ENCODE measurements at places on chromosomes 6 and 20.
A peak's percentile ranks its signal among the peaks of the same experiment; 100 is the strongest.

GRCh38 chr6:166778776-166779175 is 151.7 kb upstream of the RPS6KA2 start:
- no peak for DNase-seq

DNA sequence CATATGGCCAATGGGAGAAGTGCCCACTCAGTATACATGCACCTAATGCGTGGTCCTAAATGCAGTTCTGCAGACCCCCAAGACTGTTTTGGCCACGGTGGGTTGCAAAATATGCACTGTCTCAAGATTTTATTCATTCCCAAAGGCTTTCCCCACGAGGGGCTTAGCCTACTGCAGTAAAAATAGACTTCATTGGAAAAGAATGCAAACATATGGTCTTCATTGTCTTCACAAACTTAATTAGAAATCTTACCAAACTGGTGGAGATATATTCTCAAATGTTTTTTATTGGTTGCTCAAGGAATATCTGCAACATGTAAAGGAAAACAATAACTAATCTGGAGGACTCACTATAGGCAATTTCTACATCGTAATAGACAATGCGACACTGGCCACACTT is 31.6 kb upstream of the PRL start:
- no peak for DNase-seq

DNA sequence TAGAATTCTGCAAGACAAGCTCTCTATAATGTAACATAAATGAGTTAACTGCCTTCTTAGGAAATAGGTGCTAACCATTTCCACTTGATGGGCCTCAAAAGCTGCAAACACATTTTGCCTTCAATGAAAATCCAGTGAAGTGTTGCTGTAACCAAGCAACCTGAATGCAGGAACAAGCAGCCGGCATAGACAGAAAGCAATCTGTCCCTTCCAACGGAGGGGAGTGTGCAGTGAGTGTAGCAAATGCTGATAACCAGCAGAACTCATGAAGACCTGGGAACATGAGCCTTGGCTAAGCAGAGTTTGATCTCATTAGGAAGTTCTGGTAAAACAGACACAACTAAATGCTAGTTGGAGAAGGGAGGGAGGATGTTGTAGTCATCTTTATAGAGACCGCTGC is 697.8 kb downstream of the KIF16B start:
- DNase-seq: no peak

- no peak for DNase-seq
Observed at GRCh38 chr6:124190256-124190655, 386.6 kb downstream of the NKAIN2 start.

DNA sequence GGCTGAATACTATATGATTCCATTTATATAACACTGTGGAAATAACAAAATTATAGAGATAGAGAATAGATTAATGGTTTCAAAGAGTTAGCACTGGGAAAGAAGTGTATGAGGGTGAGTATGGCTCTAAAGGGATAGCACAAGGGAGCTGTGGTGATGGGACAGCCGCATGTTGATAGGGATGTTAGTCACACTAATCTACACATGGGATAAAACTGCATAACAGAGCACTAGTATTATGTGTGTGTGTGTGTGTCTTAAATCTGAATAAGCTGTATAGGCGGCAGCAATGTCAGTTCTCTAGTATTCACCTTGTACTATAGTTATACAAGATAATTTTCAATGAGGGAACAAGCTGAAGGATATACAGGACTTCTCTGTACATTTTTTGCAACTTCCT is 5.8 kb downstream of the CGA start:
- DNase-seq: no peak

- DNase-seq: no peak
Observed at GRCh38 chr6:25675167-25675566, 23.2 kb downstream of the SCGN start.

- DNase-seq: no peak
Observed at GRCh38 chr6:85464260-85464644, 14.4 kb downstream of the NT5E start.

DNA sequence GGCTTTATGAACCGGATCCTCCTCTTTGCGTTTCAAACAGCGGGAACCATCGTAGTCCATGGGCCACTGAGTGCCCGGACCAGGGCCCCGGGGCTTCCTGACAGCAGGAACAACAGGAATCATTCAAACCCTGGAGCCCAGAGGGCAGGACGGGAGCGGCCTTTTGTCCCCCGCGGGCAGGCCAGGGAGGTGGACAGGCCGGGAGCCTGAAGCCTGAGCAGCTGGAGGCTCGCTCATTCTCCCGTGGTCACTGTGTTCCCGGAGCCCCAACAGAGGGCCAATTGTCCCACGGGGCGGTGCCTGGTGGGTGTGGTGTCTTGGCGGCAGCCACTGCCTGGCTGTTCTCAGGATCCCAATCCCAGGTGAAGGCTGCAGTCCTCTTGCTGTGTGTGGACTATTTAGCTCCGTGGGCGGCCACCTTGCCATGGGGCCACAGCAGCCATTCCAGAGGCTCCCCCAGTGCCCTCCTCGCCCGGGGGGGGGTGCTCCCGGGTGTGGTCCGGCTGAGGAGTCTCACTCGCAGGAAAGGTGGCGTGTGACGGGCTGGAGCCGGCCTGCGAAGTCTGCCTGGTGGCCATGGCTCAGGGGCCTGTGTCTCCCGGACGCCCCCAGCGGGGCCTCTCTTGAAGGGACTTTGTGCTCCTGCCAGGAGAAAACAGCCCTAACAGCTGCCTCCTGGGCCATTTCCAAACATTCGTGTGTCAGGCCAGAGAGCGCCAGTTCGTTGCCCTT is 77.2 kb upstream of the BHLHE23 start:
- no peak for DNase-seq

DNA sequence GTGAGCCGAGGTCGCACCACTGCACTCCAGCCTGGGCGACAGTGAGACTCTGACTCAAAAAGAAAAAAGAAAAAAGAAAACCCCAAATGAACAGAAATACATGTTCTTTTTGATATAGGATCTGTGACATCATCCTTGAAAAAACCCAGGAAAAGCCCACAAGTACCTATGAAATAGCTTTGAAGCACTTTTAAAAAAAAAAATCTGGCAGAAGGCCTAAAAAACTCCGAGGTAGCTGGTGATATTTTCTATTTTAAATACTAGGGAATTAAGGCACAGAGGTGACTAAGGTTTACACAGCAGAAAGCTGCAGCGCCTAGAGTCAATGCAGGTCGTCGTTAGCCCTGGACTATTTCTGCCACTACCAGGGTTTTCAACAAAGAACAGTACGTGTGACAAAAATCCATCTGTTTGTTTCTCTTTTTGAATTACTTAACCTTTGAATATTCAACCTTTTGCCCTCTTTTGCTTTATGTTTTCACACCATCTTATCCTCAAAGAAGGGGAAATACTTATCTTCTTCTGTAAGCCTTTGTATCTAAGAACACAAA is 39.4 kb upstream of the EEF1A1 start:
- no peak for DNase-seq

- peak; percentile 47 for DNase-seq
Observed at GRCh38 chr6:31736021-31736767, at the start of gene CLIC1. Gene CLIC1, minus strand, starts transcription at chr6:31736530. Its CDS starts 230 bp downstream, at chr6:31736300.

GRCh38 chr20:61682996-61683681 is 382.5 kb downstream of the TAF4 start:
- DNase-seq: no peak

- no peak for DNase-seq
Observed at GRCh38 chr6:71478834-71479541, 190.4 kb downstream of the OGFRL1 start.

DNA sequence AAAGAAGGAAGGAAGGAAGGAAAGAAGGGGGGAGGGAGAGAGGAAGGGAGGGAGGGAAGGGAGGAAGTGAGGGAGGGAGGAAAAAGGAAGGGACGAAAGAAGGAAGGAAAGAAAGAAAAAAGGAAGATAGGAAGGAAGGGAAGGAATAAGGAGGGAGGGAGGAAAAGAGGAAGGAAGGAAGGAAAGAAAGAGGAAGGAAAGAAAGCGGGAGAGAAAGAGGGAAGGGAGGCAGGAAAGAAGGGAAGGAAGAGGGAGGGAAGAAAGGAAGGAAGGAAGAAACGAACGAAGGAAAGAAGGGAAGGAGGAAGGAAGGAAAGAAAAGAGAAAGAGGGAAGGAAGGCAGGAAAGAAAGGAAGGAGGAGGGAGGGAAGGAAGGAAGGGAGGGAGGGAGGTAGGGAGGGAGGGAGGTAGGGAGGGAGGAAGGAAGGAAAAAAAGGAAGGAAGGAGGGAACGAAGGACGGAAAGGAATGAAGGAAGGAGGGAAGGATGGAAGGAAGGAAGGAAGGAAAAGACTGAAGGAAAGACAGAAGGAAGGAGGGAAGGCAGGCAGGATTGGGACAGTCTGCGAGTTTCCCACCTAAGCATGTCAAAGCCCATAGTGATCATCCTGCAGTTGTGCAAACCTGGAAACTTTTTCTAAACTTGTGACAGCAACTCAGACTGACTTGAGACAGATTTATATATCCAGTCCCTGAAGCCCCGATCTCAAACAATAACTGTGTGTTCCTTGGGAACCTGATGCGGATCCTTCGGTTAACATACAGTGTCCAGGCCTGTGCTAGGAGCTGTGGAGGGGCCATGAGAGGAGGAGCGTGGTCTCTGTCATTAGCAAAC is 59.8 kb upstream of the IYD start:
- DNase-seq: no peak

DNA sequence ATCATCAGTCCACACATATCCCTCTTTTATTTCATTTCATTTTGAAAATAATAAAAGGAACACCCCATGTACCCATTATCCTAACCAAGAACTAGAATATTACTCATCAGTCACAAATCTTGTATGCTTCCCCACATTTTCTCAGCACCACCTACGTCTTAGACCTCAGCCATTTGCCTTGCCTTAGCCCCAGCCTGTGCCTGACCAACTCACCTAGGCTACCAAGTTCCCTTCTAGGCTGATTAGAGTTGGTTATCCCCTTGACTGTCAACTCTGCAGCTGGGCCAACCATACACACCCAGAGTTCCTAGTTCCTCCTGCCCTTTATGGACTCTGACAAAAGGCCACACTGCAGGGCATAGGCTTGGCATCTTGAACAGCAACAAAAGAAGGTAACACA is 33.4 kb upstream of the IPCEF1 start:
- DNase-seq: no peak

- no peak for DNase-seq
Observed at GRCh38 chr6:148968771-148969602, 222.2 kb downstream of the UST start.

GRCh38 chr20:60993433-60994044 is 258.5 kb upstream of the CDH4 start:
- DNase-seq: no peak

DNA sequence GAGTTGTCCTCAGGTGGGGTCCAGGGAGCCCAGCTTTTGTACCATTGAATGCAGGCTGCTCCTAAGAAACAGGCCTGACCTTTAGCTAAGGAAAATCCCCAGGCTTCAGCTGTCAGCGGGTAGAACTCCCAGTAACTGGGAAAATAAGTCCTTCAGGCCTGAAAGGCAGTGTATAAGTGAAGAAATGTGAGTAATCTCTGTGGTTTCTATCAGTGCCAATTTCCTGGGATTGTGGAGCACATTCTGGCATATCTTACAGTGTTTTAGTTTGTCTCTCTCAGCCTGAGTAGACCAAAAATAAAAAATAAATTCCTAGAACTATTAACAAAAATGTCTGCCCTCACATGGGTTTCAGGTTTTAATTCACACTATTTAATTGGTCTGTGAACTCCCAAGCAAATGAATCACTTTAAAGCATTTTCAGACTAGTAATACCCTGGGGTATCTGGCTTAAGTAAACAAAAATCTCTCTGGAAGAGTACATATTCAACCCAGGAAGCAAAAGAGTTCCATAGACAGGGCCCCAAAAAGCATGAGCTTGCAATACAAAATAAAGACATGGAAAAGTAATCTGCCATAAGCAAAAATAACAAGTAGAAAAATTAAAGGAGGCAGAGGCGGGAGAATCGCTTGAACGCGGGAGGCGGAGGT is 566.2 kb upstream of the NOX3 start:
- no peak for DNase-seq

GRCh38 chr6:22613695-22614094 is 44.3 kb downstream of the HDGFL1 start:
- no peak for DNase-seq

DNA sequence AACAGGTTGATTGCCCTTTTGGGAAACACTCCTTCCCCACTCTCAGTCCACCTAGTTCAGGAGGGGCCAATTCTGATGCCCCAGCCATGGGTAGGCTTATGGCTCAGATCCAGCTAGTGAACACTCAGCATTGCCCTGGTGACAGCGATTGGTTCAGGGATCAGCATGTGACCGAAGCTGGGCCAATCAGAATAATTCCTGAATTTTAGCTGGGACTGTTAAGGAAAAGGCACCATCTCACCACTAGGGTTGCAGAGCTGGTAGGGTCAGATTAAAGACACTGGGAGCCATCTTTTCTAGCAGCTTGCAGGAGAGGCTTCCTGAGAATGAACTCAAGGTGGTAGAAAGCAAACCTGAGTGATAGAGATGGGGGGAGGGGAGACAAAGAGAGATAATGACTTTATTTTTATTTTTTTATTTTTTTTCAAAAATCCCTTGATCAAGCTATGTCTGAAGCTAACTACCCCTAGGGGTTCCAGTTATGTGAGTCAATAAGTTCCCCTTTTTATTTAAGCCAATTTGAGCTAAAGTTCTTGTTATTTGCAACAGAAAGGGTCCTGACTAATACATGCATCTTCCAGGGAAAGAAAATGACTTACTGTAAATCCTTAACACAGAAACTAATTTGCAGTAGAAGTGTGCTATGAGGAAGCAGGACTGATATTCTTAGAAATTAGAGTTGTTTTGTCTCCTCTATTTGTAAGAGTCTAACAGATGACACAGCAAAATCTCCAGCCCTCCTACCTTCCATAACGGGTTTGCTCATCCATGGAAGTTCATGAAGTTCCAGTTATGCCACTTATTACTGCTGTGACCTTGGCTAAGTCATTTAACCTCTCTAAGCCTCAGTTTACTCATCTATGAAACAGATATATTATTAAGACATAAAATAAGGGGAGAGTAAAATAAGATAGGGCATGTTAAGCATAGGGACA is 44.7 kb downstream of the EYA2 start:
- no peak for DNase-seq

GRCh38 chr20:60579941-60580515 is 621.8 kb downstream of the CDH26 start:
- DNase-seq: no peak

DNA sequence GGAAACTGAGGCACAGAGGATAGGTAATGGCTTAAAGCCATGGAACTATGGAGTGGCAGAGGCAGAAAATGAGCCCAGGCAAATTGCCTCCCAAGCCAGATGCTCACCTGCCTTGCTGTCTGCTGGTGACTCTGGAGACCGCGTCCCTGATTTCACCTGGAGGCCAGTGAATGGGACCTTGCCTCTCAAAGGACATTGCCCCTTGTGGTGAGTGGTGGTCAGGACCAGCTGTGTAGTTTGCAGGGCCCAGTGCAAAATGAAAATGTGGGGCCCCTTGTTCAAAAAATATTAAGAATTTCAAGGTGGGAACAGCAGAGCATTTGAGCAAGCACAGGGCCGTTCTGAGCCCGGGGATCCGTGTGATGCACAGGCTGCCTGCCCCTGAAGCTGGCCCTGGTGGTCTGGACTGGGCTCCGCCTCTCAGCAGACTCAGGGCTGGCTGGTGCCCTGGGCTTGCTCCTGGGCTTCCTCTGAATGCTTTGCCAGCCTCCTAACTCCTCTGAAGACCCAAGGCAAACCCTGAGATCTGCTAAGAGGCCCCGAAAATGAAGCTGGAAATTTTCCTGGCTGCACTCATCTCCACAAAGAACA is 19.8 kb upstream of the KCNG1 start:
- no peak for DNase-seq

Data from stimulated activated CD4-positive, alpha-beta T cell treated with anti-CD3 and anti-CD28 coated beads, Interleukin-15, amount 100 ng/mL, for 1 hour (primary cell).